ENCODE measurements at places on chromosomes 3 and 15.

DNA sequence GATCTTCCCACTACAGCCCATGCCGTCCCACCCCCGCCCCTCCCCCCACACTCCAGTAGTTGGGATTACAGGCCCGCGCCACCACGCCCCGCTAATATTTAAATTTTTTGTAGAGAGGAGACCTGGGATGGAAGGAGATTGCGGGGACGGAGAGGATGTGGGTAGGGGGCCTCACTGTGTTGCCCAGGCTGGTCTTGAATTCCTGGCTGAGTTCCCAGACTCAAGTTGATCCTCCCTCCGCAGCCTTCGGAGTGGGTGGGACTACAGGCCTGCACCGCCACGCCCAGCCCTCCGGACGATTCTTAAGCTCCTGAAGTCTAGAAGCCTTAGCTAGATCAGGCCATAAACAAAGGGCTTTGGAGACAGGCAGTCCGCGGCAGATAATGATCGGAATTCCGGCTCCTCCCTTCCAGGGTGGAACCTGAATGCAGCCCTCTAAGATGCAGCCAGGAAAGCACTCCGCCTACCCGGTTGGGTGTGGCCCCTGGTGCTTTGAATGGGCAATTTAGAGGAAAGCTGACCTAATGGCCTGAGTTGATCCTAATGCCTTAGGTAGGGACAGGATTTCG, at the start of gene DPPA2:
Gene DPPA2 (minus strand): TSS at position 356 of the 569 bp plus-strand sequence. CDS start 1,975 bp downstream, outside the sequence.
- DNase-seq: no peak

DNA sequence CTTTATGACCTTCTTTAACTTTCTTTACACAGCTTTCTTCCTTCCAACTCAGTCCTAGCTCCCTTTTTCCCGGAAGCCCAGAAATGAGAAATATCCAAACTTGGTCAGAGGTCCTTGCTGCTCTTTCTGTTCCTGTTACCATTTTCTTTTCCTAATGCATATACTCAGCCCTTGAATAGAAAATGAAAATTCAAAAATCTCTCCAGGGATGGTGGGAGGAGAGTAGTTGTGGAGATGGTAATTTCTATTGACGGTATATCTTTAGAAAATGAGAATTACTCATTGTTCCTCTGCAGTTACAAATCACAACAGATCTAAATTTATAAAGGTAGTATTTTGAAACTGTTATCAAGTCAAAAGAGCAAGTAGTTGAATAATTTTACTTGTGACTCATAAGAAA, 255.1 kb downstream of the NEK10 start:
- DNase-seq: no peak

DNA sequence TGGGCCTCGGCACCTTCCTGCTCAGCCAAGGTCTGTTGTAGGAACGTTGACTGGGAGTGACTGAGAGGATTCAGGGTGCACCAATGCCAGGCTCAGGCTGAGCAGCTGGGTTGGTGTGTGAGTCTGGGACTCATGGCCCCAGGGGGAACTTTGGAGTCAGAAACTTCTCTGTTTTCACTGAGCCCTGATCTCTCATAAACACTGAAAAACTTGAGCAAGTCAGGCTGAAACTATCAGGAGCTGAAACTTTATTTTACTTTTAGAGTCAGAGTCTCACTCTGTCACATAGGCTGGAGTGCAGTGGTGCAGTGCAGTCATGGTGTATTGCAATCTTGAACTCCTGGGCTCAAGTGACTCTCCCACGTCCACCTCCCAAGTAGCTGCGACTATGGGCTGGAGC, 3.0 kb downstream of the TRAK1 start:
- DNase-seq: no peak

- no peak for DNase-seq
Observed at GRCh38 chr3:127978636-127979035, 63.6 kb downstream of the KBTBD12 start.

DNA sequence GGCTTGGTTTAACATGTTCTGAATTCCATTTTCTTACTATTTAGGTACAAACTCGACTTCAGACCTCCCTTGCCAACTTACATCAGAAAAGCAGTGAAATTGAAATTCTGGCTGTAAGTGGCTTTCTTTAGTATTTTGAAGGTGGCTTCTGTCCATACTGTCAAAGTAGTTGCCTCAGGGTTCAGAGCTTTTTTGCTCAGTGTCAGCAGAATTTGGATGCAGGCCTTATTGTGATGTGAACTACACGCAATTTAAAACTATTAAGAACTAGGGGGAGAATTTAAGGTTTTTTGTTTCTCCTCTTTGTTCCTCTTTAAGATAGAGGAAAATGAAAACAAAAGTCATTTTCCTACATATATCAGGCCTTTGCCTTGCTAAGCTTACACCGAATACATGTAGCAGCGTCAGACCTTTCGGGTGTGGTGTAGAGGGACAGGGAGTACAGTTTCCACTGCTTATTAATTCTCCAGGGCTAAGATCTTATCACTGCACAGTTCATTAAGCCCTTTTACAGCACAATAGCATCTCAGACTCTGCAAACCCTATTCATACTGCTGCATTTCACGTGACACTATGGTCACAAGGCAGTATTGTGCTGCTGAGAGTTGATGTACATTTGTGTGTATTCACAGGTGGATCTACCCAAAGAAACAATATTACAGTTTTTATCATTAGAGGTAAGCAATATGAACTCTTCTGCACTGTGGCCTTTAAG, 6.7 kb downstream of the SRP14 start:
- DNase-seq: no peak

Data from endothelial cell (in vitro differentiated cells).